ENCODE measurements at places on chromosomes 3 and 15.
A peak's percentile ranks its signal among the peaks of the same experiment; 100 is the strongest.

DNA sequence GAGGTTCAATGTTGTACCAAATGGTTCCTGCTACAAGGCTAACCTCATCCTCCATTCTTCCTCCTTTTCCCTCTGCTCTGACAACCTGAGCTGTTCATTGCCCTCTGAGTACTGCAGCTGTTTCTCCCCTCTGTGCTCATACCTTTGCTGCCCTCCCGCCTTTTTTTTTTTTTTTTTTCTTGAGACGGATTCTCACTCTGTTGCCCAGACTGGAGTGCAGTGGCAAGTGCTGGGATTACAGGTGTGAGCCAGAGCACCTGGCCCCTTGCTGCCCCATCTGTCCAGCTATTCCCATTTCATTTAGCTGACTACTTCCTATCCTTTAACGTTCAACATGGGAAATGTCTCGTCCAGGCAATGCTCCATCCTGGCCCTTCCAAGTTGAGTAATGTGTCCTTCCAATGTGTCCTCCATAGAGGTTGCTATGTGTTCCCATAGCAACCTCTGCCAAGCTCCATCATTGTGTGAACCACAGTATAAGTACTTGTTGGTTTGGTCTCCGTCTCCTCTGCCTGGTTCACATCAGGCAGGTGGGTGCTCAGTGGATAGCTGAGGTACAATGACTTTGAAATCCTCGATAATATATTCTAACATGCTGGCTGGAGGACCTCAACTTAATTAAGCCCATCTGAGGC, 179.9 kb upstream of the ANKRD28 start:
- DNase-seq = no peak

DNA sequence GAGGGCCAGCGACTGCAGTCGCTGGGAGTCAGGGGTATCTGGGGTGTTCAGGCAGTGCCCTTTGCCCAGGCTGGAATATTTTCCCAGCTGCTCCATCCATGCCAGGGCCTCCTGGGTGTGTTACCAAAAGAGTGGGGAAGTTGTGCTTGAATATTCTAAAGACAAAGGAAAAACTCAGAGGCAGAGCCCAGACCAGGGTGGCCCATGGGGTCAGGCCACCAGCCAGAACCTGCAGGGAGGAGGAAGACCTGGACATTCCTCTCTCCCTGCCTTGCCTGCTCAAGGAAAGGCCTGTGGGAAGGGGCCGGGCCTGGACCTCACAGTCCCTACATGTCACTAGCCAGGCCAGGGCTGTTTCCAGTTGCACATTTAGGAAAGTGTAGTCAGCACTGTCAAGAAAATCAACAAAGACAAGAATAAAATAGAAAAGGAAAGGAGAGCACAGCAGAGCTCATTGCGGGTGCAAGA, 16.0 kb upstream of the KLF15 start:
- DNase-seq = no peak

- DNase-seq = no peak
Measured at GRCh38 chr3:38067508-38068233, 28.7 kb downstream of the DLEC1 start.

GRCh38 chr3:52493232-52494017, 1.7 kb upstream of the STAB1 start:
- DNase-seq = no peak

DNA sequence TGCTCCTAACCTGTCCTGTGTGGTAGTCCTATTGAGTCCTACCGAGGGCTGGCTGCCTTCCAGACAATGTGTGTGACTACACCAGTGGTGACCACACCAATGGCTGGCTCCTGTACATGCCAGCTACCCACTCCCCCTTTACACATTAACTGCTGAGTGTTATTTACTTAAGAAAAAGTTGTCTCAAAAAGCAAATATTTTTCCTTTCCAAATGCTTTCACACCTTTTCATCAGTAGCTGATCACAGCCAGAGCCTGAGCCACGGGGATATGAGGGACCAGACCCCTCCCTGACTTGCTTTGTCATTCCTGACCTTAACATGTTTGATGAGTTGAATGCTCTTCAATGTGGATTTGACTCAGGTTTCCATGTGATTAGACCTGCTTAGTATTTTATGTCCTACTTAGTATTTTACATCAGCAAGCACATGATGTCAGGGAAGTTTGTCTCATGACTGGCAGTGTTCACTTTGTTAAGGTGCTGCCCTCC, 29.6 kb upstream of the GREM1 start:
- no peak for DNase-seq

DNA sequence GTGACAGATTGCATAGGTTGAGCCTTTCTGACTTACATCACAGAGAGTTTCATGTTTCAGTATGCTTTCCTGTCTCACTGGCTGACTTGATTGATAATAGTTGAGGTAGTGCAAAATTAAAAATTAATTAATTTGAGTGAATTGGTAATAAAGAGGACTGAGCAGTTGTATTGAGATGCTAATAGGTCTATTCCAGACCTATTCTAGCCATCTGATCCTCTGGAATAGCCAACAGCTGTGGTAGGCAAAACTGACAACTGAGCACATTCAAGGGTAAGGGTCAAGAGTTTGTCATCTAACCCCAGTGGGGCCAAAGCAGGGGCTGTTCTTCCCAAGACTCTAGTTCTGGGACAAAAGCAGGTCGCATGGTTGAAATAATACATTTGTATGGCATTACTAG, 132.4 kb downstream of the EPHA3 start:
- DNase-seq = no peak

- DNase-seq = no peak
Measured at GRCh38 chr3:166560253-166560652, 723.0 kb upstream of the BCHE start.

GRCh38 chr3:48567090-48567489, 3.5 kb upstream of the UCN2 start:
- DNase-seq = no peak

DNA sequence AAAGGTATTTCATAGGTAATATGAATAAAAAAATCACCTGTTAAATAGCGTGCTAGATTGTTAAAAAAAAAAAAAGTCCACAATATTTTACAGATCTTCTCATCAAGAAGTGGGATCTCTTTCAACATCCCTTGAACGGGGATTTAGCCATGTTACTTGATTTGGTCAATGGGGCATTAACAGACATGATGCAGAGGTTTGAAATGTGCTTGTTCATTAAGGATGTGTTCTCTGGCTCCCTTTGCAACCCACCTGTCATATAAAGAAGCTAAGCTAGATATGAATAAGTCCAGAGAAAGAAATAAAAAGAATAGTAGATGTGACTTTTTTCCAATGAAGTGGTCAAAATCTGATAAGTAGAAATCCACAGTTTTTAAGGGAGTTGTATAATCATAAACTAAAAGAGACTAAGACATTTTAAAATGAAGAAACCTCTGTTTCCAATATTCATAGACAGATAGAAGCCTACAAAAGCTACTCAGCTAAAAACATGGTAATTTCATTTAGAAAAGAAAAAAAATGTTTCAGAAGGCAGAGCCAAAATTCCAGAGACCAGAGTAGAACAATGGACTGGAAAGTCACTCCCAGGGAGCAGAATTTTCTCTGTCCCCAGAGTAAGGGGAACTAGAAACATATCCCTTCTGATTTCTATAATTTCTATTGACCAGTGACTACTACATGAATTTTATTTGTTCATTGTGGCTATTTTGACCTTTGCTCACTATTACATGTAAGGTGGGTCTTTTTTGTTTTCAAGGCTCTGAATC, 79.2 kb downstream of the PLSCR2 start:
- DNase-seq = no peak

DNA sequence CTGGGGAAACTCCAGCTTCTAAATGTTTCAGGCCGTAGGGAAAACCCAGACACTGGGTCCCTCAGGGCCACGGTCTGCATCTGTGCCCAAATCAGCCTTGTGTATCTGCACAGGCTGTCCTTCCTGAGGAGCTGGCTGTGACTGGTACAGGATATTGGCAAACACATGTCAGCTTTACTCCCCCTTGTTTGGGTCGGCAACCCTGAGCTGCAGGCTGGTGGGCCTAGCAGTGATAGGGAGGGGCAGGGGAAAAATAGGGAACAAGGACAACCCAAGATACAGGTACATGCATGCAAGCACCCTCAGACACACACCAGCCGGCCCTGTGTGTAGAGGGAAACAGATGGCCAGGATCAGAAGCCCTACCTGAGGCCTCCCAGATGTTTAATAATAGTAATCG, 28.7 kb upstream of the HCN4 start:
- no peak for DNase-seq

DNA sequence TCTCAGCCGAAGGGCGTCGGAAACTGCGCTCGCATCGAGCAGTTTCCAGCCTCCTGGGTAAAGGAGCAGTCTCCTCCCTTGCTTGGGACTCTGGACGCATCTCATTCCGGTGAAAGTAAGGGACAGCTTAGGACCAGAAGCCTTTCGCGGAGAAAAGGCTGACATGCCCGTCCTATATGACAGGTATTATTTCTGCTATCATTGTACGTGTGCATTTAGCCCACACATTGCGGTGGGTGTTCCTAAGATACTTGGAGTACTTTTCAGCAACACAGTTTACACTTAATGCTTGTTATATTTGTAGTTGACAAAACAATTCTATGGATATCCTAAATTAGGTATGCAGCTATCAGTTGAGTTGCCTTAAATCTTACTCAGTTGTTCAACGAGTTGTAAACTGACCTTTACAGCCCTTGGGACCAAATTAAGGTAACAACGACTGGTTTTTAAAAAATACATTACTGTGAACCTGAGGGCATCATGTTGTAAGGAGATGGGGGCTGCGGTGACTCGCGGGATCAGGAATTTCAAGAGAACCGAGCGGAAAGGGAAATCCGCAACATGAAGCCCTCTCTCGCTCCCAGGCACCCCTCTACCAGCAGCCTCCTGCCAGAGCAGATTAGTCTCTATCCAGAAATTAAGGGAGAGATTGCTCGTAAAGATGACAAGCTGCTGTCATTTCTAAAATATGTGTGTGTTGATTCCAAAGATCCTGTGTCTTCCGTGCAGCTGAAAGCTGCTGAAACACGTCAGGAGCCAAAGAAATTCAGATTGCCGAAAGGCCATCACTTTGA, 632 bp upstream of the COPS2 start:
- DNase-seq = peak; percentile 54

- no peak for DNase-seq
Measured at GRCh38 chr3:120418446-120418845, 32.3 kb downstream of the FSTL1 start.

- DNase-seq = no peak
Measured at GRCh38 chr3:37071921-37072320, 78.6 kb downstream of the MLH1 start.

- DNase-seq = no peak
Measured at GRCh38 chr3:113278599-113278955, 67.2 kb downstream of the BOC start.

DNA sequence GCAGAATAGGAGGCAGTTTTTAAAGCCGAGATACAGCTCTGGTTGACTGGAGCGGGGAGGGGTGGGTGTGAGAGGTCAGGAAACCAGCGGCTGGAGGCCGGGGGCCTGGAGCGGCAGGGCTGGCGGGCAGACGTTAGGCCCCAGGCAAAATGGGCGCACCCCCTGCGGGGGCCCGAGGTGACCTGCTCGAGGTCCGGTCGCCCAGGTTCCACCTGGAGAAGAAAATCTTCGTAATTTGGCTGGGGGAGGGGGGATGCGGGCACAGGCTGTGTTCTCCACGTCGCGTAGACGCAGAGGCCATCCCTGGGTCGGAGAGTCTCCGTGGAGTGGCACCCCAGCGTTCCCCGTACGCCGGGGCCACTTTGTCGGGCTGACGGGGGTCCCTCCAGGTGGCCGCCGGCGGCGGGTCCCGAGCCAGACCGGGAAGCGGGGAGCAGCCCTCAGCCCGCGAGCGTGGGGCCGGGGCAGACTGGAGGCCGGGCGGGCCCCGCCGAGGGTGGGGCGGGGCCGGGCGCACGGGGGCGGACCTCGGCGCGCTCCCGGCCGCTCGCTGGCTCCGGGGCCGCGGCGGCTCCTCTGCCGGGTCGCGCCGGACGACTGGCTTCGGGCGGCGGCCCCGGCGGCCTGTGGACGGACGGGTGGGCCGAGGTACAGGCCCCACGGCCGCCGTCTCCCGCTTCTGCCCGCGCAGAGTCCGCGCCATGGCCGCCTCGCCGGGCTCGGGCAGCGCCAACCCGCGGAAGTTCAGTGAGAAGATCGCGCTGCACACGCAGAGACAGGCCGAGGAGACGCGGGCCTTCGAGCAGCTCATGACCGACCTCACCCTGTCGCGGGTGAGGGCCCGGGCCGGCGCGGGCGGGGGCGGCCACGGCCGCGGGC, at the start of gene CRTC3:
Gene CRTC3 (plus strand): TSS at position 553 of the 879 bp plus-strand sequence. CDS start 149 bp downstream, at position 702.
- DNase-seq = peak; percentile 75

DNA sequence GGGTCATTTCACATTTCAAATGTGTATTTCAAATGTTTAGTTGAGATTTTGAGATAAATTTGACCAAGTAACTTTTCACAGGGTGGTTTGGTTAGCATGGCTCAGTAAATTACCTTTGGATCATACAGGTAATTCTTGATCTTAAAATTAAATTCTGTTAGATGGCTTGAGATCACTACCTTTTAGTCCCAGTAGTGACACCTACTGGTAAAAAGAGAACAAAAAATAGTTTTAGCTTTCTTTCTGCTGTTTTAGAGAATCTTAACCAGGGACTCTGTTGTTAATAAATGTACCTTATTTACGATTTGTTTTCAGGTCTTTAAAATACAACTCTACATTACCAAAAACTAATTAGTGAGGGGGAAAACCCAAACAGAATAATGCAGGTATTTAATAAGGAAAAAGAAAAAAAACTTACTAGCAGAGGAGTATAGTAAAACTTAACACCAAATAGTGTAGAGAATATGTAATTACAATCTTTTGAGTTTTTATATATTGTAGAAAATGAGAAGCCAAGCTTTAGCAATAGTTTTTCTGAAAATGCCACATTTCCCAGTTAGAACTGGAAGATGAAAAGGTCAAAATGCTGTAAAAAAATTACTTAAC, 620.3 kb upstream of the AGTR1 start:
- no peak for DNase-seq

GRCh38 chr3:20974396-20974795, 776.6 kb downstream of the ZNF385D start:
- no peak for DNase-seq

DNA sequence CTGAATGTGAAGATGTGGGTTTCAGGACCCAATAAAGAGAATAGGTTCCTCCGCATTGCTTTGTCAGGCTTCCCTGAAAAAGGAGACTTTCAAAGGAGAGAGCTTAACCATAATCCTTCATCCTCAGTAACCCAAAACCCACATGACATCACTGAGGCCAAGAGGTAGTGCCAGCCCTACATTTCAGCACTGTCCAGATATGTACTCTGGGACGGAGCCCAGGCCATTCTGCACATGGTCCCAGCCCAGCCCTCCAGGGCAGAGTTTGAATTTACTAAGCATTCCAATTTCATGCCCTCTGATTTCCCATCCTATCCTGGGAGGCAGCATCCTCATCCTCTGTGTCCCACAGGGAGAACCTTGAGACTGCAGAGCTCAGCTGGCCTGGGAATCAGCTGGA, 210.5 kb downstream of the GABRB3 start:
- DNase-seq = no peak
